Fibroblast of skin of scalp (primary cell): ENCODE measurements at places on chromosomes 3 and 15.

DNA sequence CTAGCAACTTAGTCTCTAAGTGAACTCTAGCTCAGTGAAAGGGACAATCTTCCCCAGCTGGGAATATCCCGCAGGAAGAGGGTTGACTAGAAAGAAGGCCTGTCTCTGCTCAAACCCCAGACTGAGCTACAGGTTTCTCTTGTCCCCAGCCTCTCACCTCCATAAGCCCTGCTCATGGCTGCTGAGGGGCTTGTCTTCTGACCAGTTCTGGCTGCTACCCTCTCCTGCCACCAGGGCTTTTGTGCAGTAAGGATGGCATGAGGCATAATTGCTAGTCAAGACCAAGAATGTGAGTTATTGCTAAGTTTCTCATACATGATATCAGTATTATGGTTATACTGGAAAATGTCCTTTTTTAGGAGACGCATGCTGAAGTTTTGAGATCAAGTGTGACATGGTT lies 21.3 kb downstream of the WDR53 start:
- DNase-seq, result no peak

DNA sequence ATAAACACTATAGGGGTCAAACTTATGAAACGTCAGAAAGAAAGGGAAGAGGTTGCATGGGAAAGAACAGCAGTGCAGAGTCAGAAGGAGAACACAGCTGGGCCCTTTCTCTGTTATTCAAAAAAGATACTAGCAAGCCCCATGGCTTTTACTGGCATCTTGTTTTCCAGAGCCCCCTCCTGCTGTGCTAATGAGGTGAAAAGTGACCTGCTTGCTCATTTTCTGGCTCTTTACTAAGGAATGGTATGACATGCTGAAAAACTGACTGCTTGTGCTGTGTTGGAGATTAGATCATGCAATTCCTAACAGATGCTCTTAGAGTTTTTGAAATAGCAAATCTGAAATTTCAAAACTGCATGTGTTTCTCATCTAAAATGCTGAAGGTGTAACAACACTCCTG lies 541.6 kb upstream of the ALCAM start:
- peak; percentile 53 for DNase-seq

GRCh38 chr3:195042743-195043606 lies 228.0 kb downstream of the XXYLT1 start:
- DNase-seq, result no peak

DNA sequence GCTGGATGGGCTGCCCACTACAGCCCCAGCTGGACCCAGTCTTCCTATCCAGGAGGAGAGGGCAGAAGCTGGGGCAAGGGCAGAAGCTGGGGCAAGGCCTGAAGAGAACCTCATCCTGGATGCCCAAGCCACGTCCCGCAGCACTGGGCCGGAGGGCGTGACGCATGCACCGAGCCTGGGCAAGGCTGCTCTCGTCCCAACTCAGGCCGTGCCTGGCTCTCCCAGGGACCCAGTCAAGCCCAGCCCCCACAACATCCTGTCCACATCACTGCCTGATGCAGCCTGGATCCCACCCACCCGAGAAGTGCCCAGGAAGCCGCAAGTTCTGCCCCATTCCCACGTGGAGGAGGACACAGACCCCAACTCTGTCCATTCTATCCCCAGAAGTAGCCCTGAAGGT lies 22.3 kb downstream of the FBLN2 start:
- no peak for DNase-seq

- no peak for DNase-seq
Measured at GRCh38 chr15:64690008-64690407, 85.4 kb downstream of the RBPMS2 start.

GRCh38 chr3:38998086-38998485 lies 53.7 kb downstream of the SCN11A start:
- DNase-seq, result peak; percentile 22

DNA sequence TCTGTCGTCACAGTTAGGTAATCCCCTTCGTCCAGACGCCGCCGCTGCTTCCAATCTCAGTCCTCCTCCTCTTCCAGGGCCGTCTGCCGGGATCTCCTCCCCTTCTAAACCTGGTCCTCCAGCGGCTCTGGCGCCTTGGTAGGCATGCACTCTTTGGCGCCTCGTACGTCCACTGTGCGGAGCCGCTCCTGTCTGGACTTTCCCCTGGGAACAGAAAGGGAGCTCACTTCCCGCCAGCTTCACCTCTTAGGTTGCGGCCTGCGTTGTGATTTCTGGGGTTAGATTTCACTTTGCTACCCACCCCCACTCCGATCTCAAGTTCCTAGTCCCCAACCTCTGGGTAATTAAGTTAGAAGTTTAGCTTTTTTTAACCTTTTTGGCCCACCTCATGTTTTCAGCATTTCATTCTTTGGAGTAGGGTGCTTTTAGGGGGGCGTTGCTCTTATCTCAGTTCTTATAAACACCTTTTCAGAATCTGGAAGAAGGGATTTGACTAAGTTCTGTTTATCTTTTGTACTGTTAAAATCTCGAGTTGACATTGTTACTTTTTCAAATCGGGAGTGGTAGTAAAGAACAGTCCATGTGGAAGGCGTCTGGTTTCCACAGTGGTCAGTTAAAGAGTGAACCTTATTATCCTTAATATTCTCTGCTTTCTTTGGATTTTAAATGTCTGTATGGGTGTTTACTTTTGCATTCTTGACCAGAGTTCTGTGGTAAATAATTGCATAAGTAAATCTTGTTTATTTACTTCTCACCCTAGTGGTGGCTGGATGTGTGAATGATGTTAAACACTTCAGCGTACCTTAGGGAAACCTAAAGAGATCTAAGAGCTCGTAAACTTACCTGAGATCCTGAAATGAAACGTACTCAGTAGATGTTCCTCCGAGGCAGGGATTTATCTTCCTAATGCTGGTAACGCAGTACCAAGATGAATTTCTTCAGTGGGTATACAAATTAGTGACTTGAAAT lies 611 bp downstream of the CTDSPL2 start:
- DNase-seq, result no peak

DNA sequence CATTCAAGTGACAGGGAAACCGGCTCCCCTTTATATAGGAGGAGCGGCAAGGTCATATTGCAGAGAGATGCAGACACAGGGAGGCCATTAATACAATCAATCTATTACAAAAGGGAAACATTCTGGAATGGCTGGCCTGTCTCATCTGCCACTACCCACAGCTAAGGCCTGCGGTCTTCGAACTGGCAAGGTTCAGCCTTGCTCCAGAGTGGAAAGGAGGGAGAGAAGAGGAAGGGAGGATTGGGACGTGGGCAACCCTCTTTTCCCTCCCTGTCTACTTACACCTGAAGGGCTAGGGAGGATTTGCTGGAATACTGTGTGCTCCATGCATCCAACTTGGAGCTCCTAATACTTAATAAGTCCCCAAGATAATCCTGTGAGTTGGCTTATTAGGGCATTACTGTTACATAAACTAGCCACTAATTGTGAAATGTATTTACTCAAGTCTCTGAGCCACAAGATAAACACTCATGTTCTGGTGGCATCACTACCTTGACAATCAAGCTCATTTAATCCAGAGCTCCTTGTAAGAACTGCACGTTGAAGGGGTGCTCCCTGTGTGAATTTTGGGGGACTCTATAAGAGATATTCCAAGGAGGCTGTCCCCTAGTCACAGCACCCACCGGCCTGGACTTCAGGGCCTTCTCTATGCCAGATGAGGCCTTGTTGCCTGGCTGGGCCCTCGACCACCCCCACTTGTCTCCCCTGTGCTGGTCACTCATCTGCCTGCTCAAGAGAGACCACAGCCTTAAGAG lies 19.7 kb upstream of the CCDC174 start:
- no peak for DNase-seq

GRCh38 chr15:99503411-99503810 lies 62.4 kb upstream of the MEF2A start:
- no peak for DNase-seq

GRCh38 chr15:85419161-85419560 lies 38.8 kb downstream of the AKAP13 start:
- no peak for DNase-seq

- DNase-seq, result no peak
Measured at GRCh38 chr3:47162697-47163168, 1.2 kb downstream of the SETD2 start.

- no peak for DNase-seq
Measured at GRCh38 chr3:152557302-152557999, 277.5 kb upstream of the P2RY1 start.

- peak; percentile 94 for DNase-seq
Measured at GRCh38 chr15:41043276-41043951, 72.7 kb downstream of the INO80 start.

DNA sequence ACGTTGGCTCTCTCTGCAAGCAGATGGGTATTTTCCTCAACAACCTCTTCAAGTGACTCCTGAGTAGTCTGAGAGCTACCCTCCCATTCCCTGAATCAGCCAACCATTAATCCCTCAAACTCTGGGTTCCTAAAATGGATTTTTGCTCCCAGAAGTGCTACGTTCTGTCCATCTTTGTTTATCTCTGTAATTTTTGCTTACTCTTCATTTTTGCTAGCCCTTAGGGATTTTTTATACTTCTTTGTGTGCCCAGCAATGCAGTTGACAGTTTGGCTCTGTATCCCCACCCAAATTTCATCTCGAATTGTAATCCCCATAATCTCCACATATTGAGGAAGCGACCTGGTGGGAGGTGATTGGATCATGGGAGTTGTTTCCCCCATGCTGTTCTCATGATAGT lies 35.4 kb upstream of the COL6A5 start:
- DNase-seq, result no peak

DNA sequence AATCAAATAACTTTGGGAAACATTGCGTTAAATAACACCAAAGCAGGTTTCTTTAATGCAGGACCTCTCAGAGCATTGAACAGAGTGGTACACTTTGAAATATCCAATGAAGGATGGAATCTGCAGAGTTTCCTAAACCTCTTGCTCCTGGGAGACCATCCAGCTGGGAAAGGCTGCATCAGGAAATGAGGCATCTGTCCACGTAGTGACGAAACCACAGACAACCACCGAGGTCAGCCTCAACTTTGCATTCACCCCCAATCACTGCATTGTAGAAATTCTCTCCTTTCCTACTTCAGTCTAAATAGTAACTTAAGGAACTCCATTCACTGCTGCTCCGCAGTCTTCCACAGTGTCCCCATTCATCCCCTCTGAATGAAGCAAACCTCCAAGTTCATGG lies 41.5 kb upstream of the CDV3 start:
- peak; percentile 69 for DNase-seq

- DNase-seq, result no peak
Measured at GRCh38 chr3:187021748-187022402, 91.5 kb downstream of the ST6GAL1 start.

GRCh38 chr3:195808741-195809290 lies 2.9 kb downstream of the MUC4 start:
- DNase-seq, result no peak

- no peak for DNase-seq
Measured at GRCh38 chr3:62818347-62818746, 56.9 kb downstream of the CADPS start.

GRCh38 chr15:100430411-100430810 lies 88.6 kb upstream of the ADAMTS17 start:
- DNase-seq, result peak; percentile 9

DNA sequence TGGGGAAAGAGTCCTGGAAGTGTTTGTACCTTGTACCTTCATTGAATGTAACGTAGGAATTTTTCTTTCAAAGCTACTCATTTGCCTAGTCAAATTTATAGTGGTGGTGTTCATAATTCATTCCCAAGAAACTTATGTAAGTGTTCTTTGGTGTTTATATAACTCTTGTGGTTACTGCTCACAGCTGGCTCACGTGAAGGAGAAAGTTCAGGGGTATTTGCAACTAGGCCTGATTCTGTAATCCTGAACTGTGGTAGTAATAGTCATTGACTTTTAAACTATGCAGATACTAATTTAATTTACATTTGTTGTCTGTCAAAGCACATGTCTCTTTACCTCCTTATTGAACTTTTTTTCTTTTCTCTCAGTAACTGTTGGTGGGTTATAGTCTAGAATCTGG lies 50.5 kb upstream of the TEX264 start:
- DNase-seq, result peak; percentile 45

DNA sequence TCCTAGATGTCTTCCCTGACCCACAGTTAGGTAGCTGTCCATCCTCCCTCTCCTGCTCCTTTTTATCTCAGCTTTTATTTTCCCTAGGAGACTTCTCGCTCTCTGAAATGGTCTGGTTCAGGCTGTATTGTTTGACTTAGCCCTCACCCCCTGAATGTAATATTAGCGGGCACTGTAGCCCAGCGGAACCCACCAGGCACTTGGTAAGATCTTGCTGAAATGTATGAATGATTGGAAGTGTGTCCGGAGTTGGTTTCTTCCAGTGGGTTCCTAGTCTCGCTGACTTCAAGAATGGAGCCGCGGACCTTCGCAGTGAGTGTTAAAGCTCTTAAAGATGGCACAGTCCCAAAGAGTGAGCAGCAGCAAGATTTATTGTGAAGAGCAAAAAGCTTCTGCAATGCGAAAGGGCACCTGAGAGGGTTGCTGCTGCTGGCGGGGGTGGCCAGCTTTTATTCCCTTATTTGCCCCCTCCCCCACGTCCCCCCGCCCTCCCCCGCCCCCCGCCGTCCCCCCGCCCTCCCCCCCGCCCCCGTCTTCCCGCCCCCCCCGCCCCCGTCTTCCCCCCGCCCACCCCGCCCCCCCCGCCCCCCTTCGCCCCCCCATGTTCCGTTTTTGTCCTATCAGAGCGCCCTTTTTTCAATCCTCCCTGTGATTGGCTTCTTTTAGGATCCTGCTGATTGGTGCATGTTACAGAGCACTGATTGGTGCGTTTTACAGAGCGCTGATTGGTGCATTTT lies 694 bp upstream of the EEFSEC start:
- DNase-seq, result peak; percentile 75

DNA sequence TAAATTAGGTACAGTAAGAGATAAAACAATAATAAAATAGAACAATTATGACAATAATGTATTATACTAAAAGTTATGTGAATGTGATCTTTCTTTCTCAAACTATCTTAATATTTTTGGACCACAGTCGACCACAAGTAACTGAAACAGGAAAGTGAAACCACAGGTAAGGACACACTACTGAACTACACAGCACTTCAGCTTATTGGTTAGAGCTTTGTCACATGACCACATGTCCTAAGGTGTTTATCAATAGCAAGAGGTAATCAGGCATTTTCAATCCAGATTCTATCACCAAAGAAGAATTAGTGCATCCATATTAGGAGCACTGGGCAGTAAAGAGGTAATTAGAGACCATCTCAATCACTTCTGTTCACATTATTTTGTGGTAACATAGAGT lies 392.8 kb downstream of the RSL24D1 start:
- no peak for DNase-seq

DNA sequence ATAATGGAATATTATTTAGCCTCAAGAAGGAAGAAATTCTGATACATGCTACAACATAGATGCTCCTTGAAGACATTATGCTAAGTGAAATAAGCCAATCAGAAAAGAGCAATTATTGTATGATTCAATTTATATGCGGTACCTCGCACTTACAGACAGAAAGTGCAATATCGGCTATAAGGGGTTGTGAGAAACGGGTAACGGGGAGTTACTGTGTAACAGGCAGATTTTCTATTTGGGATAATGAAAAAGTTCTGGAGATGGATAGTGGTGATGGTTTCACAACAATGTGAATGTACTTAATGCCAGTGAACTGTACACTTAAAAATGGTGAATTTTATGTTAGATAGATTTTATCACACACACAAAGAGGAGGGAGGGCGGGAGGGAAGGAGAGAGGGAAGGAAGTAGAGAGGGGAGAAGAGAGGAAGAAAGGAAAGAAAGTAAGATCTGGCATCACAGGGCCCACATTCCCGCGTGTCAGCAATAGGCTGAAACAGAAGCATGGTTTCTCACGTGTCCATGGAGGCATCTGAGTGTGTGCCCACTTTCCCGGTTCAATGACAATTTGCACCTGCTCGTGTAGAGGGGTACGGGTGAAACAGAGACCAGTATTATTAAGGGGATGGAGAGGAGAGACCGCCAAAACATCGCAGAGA lies 700 bp upstream of the BLM start:
- DNase-seq, result peak; percentile 8

- DNase-seq, result no peak
Measured at GRCh38 chr3:32643354-32643753, 41.6 kb upstream of the CNOT10 start.

GRCh38 chr15:28033443-28033842 lies 65.7 kb downstream of the OCA2 start:
- DNase-seq, result no peak
